ENCODE measurements at places on chromosomes 6 and 20.

GRCh38 chr20:44405257-44405656 is 49.8 kb downstream of the HNF4A start:
- no peak for DNase-seq

DNA sequence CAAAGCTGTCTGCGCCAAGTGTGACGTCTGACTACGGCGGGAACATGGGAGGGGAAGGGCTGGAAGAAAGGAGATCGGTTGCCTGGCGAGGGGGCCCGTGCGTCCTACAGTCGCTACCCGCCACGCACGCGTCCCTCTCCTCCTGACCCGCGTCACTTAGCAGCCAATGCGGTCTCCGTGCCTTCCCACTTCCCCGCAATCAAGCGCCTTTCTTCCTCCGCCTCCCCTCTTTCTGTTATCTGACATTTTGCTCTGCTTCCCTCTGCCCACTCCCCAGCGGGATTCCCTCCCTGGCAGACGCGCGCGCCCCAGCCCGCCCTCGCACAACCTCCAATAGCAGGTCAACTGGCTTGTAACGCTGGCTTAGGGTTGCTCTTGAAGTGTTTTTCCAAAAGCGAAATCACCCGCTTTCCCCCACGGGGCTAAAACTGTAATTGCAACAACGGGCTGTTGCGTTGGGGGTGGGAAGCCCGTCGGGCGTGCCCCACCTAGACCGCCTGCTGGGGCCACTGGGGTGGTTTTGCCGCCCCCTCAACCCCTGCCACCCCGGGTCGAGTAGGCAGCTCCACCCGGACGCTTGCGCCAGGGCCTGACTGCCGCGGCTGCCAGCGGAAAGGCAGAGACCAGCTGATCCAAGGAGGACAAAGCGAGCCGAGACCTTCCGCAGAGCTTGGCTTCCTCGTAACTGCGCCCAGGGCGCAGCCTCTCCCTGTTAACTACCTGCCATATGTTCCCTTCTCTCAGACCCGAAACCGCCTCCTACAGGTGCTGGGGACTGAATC is 6.2 kb upstream of the SOX4 start:
- peak; percentile 43 for DNase-seq

DNA sequence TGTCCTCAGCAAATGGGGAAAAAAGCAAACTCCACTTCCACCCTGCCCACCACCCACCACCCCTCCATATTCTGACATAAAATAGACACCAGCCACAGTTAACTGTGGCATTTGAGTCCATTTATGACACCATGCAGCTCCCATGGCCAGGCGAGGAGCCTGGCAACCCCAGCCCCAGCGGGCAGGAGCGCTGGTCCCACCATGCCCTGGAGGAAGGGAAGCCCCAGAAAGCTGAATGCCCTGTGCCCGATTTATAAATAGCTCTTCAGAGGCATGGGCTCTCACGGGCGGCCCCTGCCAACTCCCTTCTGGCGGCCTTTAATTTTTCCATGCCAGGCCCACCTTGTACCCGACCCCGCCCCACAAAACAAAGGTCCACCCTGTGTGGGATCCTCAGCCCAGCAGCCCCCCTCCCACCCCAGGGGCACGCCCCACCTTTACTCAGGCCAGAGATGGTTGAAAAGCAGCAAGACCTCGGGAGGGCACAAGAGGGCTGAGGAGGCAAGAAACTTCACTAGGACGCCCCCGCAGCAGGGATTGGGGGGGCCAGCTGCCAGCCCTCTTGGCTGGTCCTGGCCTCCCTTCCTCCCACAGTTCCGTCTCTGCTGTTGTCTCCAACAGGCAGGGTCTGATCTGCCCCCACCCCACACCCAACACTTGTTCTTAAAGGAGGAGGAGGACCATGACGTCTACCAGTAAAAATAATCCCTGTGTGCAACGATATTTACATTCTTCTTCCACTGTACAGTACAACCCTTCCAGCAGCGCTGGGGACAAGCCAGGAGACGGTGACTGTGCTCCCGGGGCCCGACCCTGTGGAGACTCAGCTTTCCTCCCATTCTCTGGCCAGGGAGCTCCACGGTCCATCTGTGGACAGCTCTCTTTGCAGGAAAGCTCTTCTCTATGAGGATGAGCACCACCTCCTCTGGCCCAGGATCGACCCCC is 115.6 kb upstream of the CDYL start:
- DNase-seq, result no peak

DNA sequence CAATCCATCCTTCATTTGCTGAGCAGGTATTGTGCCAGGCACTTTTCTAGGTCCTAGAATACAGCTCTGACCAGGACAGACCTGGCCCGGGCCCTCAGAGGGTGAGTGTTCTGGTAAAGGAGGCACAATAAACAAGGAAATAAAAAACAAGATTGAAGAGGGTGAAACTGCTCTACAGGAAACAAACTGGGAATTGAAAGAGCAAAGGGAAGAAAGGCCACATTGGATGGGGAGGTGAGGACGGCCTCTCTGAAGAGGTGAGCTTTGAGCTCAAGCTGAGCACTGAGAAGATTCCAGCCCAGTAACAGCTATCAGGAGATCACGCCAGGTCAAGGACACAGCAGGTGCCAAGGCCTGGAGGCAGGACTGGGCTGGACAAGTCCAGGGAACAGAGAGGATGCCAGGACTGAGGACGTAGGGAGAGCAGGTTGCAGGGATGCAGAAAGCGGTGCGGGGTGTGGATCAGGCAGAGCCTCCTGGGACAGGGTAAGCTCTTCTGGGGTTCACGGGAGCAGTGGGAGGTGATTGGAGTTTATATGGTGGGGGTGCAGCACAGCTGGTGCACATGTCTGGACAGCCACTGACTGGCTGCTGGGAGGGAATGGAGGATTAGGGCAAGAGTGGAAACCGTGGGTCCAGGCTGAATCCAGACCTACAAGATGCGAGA is 433.3 kb downstream of the PREX1 start:
- no peak for DNase-seq

DNA sequence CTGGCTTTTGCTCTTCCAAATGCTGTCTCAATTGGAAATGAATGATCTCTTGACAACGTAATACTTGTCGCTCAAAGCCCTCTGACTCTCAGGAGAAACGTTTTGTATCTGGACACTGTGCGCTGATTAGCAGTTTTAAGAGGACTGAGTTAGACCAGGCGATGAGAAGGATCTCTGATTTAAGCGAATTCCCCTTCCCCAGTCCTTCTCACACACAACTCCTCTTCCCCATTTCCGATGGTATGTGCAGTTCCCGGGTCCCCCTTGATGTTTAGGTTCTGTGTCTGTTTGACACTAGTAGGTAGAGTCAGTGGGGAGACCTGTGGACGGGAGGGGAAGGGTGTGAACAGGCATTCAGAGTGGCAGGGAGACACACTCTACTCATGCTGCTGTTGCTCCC is 2.5 kb downstream of the ZDHHC14 start:
- no peak for DNase-seq

Measured in NCI-H226 (cell line).